K562 (cell line): ENCODE measurements at places on chromosomes 5 and 9. TPM values are rescaled to one million over a fixed set of nuclear protein-coding genes. Genes with fewer than 3 reads are reported as not detected.

GRCh38 chr9:101427358-101427757 lies 8.2 kb downstream of the ALDOB start:
- no peak for DNase-seq

DNA sequence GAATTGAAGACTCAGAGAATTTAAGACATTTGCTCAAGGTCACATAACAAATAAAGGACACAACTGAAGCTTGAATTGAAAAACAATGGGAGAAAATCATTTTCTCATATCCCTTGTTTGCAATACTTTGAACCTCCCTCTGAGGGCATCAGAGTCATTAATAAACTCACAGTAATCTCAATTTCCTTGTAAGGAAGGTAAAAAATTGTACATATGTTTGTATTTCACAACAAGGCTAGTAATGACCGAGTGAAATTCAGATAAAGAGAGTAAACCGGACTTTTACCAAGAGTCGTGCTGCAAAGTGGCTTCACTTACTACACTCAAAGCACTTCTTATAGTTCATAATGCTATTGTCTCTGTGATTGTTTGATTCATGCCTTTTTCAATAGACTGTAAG lies 665.0 kb downstream of the NR2F1-AS1 start:
- no peak for DNase-seq

- DNase-seq: no peak
These were observed 102.3 kb downstream of the SYK start for GRCh38 chr9:90903766-90904424.

DNA sequence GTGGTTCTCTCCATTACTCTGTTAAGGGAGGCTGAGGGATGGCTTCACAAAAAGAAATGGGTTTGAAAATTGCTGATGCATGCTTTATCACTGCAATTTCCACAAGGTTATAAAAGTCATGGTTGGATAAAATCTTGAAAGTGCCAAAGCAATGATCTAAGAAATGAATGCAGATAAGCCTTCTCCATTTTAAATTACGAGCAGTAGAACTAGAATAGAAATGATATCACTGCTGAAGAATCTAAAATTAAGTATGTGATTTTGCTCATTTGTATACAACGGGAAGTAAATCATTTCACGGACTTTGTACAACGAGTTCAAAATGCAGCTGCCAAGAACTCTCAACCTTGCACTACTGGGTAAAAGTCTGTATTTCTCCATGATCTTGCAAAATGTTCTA lies 299.0 kb downstream of the PRELID2 start:
- DNase-seq: no peak

DNA sequence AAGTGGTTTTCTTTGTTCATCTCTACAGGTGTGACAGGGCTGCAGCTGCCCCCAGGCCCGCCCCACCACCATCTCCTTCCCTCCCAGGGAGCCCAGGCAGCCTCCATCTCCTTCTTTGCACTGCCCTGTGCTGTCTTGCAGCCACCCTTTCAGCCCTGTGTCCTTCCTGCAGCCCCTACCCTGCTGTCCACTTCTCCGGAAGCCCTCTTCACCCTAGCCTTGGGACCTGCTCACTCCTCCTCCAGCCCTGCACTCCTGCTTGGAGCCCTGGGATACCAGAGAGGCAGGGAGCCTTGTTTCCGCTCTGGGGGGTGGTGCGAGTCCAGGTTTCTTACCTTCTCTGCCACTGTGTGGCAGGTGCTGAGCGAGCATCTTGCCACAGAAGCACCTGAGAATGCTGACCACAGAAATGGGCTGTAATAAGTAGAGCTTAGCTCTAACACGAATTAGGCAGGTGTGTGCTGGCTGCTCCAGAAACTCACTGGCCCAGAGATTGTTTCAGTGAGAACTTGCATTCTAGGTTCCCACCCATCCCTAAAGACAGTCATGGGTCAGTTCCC lies 51.3 kb upstream of the GADD45G start:
- DNase-seq: no peak

DNA sequence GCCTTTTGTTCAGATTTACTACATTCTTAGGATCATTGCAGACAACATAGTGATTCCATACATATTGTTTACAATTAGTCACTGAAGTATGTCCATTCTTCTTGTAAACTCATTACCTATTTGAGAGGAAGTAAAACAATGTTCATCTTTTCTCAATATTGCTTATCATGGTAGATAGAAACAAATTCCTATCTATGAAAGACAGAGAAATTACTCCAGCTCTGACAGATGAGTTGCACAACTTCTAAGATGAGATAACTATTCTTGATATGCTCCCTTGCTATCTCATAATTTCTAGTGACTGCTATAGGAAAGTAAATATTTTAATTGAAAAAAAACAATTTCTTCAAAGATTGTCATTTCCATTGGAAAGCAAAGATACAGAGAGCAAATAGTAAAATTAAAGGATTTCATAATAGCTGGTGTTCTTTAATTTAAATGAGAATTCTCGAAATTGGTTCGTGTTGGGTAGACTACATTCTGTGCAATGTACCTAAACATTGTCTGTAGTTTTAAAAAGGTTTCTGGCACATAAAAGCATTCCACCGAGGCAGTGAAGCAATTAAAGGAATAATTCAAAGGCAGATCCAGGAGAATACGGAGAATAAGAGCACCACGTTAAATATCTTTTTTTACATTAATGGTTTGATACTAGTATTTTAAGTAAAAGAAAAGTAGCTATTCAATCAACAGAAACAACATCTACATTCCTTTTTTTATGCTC lies 1029.1 kb upstream of the ACO1 start:
- DNase-seq: no peak

DNA sequence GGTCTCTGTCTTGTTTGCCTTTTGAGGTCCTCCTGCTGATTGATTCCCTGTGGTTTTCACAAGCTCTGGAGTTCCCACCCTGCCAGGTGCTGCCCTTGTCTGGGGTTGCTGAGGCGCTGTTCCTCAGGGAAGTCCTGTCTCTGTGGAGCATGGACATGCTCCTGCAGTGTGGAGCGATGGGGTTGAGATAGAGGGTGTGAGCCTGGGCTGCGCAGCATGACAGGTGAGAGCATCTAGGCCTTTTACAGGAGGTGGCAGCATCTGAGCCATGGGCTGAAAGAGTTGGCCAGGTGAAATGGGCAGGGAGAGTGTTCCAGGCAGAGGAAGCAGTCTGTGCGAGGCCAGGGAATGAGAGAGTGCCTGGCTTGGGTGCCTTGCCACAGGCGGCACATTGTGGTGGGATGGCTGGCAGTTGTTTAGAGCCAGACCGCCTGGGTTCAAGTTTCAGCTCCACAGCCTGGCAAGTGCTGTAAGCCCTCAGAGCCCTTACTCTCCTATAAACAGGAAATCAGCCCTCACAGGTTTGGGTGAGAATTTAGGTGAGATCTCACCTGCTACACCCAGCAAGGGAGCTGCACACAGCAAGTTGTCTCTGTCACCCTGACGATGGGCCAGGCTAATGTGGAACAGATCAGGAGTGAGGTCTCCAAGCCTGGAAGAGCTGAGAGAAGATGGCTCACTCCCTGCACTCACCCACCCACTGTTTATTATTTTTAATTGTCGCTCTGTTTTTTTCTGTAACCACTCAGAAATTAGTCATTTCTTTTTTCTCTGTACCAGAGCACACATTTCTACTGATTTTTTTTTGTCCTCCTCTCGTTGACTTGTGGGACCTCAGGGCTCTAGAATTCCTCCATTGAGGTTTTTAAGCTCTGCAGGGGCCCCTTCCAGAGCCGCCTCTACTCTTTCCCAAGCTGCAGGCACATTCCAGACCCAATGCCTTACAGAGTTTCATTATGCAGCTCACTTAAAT lies 19.6 kb downstream of the TCOF1 start:
- no peak for DNase-seq

- DNase-seq: no peak
These were observed 48.4 kb downstream of the STX17 start for GRCh38 chr9:99954819-99955218.

DNA sequence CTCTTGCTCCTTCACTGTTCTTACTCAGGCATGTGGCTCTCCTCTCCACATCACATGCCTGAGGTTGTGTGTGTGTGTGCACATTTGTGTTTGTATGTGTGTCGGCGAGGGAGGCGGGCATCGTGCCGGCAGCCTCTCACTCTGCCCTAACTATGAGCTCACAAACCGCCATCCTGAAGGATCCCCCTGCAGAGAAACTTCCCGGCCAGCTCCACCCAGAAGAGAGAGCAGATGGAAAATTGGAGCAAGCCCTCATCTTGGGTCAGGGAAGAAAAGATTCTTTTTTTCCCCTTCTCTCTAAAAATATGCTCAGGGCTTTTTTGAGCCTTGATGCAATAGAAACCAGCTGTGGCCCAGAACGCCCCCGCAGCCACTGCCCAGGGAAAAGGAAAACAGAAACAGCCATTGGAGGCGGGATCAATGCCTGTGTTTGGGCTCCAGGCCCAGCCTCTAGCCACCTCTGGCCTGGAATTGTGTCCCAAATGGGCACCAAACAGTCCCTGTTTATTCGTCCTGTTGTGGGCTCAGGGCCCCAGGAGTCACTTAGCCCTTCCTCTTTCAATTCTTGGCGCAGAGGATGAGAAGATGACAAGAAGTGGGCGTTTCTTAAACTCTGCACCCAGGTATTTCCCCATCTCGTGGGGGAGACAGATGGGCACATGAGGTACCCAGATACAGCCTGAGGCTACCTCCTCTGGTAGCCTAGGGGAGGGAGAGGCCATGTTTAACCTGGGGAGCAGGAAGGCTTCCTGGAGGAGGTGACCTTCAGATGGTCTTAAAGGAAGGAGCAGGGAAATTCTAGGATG lies 151.5 kb downstream of the RGS3 start:
- DNase-seq: no peak

DNA sequence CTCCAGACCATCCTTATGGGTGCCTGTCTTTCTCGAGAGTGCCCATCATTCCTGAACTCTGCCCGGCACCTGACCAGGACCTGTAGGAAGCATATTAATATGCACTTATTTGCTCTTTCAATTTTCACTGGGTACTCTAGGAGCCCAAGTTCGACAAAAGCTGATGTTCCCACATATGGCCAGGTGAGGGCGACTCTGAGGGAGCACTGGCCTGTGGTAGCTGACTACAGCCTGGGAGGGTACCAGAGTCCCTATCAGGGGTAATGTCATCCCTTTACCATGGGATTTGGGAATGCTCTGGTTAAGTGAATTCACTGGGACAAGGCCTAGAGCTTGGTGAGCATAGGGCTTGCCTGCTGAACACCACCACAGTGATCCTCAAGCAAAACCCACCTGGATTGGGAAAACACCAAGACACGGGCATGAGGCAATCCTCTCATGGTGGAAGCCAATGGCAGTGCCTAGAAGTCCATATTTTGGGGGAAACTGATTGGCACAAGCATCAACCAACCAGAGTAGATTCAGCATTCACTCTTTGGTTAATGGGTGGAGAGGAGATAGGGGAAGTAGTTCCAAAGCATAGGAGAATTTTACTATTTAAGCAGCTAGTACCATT lies 112.2 kb downstream of the MTX3 start:
- peak; percentile 47 for DNase-seq

DNA sequence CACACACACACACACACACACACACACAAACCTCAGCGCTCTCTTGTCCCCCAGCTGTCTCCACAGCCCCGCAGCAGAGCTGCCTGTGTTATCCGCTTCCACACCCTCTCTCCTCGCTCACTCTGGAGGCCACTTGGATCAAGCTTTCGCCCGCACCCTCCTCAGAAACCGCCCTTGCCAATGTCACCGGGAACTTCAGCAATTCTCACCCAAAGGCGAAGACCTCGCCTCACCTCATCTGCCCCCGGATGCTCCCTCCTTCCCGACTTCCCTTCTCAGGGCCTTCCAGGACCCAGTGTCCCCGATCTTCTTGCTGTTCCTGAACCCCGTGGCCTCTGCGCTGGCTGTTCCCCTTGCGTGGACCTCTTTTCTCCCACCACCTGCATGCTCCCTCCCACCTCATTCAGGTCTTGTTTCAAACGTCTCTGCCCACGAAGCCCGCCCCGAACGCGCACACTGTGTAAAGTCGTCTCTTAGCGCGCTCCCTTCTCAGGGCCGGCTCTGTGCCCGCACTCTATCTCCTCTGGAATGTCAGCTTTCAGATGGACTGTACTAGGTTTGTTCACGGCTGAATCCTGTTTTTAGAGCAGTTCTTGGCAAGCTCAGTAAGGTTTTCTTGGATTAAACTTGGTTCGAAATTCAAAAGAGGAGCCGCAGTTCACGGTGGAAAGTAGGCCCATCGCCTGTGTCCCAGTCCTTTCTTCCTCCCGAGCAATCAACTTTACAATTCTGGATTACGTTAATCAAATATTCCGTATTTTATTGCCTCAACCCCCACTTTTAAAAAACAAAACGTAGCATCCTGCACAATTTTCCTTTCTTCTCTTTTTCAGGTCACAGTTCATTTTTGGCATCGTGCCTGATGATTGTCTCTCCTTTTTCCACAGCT lies 1.0 kb upstream of the TRIM7 start:
- no peak for DNase-seq

GRCh38 chr5:144156767-144157171 lies 13.7 kb downstream of the YIPF5 start:
- DNase-seq: no peak

- no peak for DNase-seq
These were observed 262.5 kb downstream of the TUSC1 start for GRCh38 chr9:25415718-25416117.

DNA sequence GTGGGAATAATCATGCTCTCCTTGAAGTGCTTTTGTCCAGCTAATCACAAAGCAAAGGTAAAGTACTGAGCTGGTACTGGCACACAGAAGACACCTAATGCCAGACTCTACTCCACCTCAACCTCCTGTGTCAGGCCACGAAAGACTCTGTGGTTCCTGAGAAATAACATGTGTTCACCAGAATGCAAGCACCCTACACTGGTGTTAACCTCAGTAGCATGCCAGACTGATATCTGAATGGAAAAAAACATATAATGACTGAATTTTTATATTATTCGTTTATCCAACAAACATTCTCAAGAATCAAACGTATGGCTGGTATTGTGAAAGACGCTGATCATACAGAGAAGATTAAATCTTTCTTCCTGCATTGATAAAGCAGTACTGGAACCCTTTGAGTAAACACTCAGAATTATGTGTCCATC lies 97.1 kb upstream of the IFNE start:
- DNase-seq: no peak

DNA sequence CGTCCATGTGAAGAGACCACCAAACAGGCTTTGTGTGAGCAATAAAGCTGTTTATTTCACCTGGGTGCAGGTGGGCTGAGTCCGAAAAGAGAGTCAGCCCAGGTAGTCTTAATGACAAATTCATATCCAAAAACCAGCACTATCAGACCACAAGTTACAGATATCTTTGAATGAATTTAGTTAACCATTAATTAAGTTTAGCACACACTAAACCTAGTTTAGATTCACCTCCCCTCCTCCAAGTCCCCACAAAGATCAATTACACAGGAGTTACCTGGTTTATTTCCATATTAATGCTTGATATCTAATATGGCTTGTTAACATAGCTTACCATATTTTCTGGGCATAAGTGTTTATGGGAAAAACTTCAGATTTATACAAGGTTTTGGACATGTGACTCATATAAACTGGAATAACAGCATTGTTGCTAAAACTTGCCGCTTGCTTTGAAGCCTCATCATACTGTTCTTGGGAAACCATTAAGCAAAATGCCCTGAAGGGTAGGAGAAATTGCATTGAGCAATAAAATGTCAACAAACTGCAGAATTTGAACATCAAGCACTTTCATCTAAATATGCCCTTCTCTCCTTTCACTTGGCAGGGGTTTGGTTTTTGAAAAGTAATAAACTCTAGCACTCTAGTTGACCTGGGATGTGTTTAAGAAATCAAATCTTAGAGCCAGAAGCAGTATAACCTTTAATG lies 166.9 kb downstream of the SNCAIP start:
- DNase-seq: no peak

The CNTNAP3B gene
- total RNA-seq: 0.74 and 1.00 TPM in 2 replicates

The FBP1 gene
- 0.24 and 0.58 TPM in 2 replicates for total RNA-seq

The SCGB3A2 gene
- 0.35 TPM in 1 of 2 replicates, not detected in the other for total RNA-seq

The ACSL6 gene
- total RNA-seq: 1.5 and 1.6 TPM in 2 replicates

The SH3TC2 gene
- 0.80 and 1.1 TPM in 2 replicates for total RNA-seq

The KCNV2 gene
- not detected in 2 replicates for total RNA-seq

The SPOCK1 gene
- 0.35 TPM in 1 of 2 replicates, not detected in the other for total RNA-seq

The HSDL2 gene
- 28.8 and 29.7 TPM in 2 replicates for total RNA-seq

The GRIN3A gene
- total RNA-seq: not detected in 2 replicates

The GFI1B gene
- total RNA-seq: 73.4 and 75.7 TPM in 2 replicates
